Progenitor cell of endocrine pancreas (in vitro differentiated cells): ENCODE measurements at places on chromosomes 12 and 14. TPM values are rescaled to one million over a fixed set of nuclear protein-coding genes. Genes with fewer than 3 reads are reported as not detected.

The INSM2 gene
- total RNA-seq, result 0.10 TPM in 1 of 2 replicates, not detected in the other

The KRT82 gene
- not detected in 2 replicates for total RNA-seq

The CISTR gene
- 0.58 TPM in 1 of 2 replicates, not detected in the other for total RNA-seq

The BATF gene
- total RNA-seq, result 0.55 TPM in 1 of 2 replicates, not detected in the other

The NKX2-1 gene
- 0.80 TPM in 1 of 2 replicates, not detected in the other for total RNA-seq

The TMEM119 gene
- 0.24 TPM in 1 of 2 replicates, not detected in the other for total RNA-seq

The MYH7 gene
- total RNA-seq, result not detected in 2 replicates
